A549 treated with AZD2906 at 1 μM for 4 hours (cell line): ENCODE measurements at places on chromosomes 3 and 15. TPM values are rescaled to one million over a fixed set of nuclear protein-coding genes. Genes with fewer than 3 reads are reported as not detected.

IL20RB gene
- 0.76 to 1.1 TPM (median 0.98 TPM) in 5 replicates for total RNA-seq

GXYLT2 gene
- 1.1 to 1.7 TPM (median 1.6 TPM) in 5 replicates for total RNA-seq

FOXB1 gene
- not detected in 5 replicates for total RNA-seq

ANKRD63 gene
- 0.24 to 0.43 TPM (median 0.33 TPM) in 5 replicates for total RNA-seq

NANOGP8 gene
- total RNA-seq: not detected in 5 replicates
